ENCODE measurements at places on chromosomes 1 and 21.

DNA sequence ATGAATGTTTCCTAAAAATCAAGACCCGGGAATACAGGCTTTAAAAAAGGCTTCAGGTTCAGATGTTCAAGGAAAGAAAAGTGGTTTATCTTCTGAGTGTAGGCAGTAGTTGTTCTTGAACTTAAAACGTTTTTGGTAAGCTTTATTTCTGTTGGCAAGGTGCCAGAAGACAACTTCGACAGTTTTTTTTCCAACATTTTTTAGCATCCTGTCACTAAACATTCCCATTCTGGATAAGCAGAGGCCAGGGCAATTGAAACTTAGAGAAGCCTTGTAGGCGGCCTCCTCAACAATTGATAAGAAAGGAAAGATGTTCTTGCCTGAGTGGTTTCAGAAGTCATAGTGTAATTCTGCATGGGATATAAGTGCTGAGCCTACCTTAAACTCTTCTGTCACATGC is 66.7 kb downstream of the PATJ start:
- DNase-seq = no peak

- no peak for DNase-seq
Observed at GRCh38 chr1:49686107-49686506, 337.6 kb downstream of the AGBL4 start.

GRCh38 chr1:171566467-171566866 is 55.6 kb upstream of the MYOCOS start:
- no peak for DNase-seq

DNA sequence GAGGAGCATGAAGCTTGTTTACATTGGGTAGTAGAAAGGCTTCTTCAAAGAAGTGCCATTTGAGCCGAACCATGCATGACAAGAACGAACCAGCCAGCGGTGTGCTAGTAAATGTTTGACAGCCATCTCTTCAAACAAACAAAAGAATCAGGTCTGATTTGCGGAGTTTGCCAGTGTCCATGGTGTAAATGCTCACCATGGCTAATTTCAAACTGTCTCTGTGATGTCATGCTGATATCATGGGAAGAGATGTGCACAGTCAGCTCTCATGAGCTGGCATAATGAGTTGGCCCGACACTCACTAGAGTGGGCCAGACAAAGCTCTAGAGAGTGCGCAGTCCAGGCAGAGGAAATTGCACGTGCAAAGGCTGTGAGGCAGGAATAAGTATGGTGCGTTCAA is 101.1 kb downstream of the KAZN start:
- DNase-seq = no peak

- DNase-seq = no peak
Observed at GRCh38 chr1:234307726-234308125, 65.5 kb upstream of the COA6 start.

DNA sequence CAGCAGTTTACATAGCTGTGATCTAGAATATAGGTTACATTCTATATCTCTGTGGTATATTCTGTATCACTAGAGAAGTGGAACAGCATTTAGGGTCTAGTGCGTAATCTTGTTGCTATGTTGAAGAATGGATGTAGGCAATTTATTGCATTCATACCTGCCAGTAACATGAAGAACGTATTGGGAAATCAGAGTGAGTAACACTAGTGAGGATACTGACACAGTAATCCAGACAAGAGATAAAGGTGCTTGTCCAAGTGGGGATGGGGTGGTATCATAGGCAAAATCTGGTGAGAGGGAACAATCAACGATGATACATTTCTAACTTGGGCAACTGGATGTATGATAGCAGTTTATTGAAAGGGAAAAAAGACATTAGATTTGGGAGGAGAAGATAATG is 9.8 kb downstream of the PPP2R5A start:
- no peak for DNase-seq

DNA sequence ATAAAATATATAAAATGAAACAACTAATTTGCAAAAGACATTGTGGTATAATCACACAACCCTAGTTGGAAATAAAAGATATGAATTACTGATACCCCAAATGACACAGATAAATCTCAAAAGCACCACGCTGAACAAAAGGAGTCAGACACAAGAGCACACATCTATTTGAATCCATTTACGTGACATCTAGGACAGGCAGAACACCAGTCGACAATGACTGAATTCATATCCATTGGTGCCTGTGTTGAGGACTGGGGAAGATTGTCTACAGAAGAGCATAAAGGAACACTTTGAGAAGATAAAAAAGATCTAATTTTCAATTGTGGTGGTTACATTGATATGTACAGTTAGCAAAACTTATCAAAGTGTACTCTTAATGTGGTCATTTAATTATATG is 874.1 kb downstream of the LTN1 start:
- no peak for DNase-seq

DNA sequence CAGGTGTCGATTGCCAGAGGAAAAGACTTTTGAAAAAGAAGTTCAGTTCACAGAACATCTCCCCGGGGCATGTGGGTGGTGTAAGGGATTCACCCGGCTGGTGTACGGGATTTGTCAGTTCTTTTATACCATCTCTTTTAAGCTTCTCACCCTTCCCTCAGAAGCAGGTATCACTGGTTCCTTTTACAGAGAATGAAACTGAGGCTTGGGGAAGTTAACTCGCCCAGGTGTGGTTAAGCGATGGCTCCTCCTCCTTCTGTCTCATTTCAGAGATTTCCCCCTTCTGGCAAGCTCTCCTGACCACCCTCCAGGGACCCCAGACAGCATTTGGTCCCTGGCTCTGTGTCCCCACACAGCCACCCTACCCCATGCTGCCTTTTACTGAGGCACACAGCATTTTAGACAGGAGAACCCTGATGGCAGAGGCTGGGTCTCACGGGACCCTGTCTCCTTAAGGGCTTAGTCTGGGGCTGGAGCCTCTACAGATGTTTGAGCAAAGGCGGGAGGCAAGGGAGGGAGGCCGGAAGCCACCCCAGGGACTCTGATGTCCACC is 2.8 kb upstream of the ECE1 start:
- no peak for DNase-seq

DNA sequence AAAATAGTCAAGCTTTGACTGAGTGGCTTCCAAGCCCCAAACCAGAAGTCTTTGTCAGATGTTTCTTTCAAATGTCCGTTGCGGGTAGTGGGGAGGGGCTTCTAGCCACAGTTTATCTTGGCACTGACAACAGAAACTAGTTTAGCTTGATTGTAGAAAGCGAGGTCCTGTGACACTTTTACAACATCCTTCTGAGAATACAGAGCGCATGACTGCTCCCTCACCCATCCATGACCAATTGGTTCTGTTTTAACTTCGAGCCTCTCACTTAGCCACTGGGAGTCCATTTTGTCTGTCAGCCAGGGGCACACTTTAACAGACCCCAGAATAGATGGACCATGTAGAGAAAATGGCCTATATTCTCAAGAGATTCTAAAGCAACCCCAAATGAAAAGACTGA is 199.2 kb upstream of the ST6GALNAC5 start:
- DNase-seq = no peak

DNA sequence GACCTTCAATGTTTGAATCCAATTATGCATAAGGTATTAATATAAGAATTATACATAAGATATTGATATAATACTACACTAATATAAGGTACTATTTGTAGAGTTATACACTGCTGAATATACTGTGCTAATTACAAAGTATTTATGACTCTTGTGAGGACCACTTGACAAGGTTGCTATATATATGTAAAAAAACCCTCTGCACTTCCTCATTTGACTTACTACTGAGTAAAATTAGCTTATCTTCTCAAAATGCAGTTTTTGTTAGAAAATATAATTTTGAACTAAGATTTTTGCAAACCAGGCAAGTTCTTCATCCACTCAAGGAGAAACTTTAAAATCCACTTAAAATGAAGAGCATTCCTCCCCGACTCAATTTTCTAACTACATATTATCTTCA is 8.5 kb downstream of the SIKE1 start:
- DNase-seq = no peak

GRCh38 chr1:7400566-7400965 is 370.5 kb upstream of the VAMP3 start:
- no peak for DNase-seq

- no peak for DNase-seq
Observed at GRCh38 chr1:247482747-247483146, 24.8 kb upstream of the OR2B11 start.

- peak; percentile 70 for DNase-seq
Observed at GRCh38 chr21:38219049-38219628, 37.7 kb upstream of the KCNJ15 start.

DNA sequence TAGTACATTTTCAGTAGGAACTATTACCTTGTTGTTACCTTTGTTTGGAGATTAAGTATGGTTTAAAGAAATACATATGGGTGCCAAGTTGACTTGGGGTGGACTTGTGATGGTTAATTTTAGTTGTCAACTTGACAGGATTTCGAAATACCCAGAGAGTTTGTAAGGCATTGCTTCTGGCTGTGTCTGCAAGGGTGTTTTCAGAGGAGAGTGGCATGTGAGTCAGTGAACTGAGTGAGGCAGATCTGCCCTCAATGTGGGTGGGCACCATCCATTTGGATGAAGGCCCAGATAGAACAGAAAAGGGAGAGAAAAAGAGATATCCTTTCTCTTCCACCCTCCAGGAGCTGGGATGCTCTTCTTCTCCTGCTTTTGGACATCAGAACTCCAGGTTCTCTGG is 315.5 kb downstream of the GPATCH2 start:
- no peak for DNase-seq
